CD4-positive, alpha-beta T cell treated with Interleukin-17A for 1 hour (primary cell): ENCODE measurements at places on chromosomes 4 and X.

- DNase-seq = no peak
These were observed 606.0 kb downstream of the CCSER1 start for GRCh38 chr4:90733211-90733610.

GRCh38 chr4:37446016-37446415 lies 201.5 kb downstream of the NWD2 start:
- DNase-seq = no peak

GRCh38 chr4:41940834-41941233 lies 5.6 kb downstream of the TMEM33 start:
- DNase-seq = no peak

DNA sequence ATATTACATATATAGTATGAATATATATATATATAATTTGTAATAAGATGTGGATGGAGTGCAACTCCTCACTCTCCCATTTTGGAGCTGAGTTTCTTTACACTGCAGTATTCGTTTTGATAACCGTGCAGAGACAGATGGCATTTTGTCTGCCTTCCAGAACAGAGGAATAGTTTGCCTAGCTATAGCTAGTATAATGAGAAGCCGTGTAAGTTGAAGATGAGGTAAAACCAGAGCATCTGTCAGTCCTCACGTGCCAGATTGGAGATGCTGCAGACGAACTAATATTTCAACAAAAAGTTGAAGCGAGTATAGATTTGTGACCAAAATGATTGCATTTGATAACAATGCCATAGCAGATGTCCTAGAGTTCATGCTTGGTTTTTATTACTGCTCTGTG lies 180.6 kb downstream of the FMR1NB start:
- no peak for DNase-seq

DNA sequence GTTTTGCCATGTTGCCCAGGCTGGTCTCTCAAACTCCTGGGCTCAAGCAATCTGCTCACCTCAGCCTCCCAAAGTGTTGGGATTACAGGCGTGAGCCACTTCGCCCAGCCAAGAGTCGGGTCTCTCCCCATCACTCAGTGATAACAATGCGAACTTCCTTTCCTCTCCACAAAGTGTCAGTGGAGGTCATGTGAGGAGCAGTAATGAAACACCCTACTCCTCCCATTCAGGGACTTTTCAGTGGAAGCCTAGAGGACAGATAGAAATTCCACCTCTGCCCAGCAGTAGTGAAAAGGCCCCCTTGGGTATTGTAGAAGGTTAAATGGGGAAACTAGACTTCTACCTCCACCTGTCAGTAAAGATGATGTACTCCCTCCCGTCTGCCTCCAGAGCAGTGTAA lies 141.9 kb upstream of the STK26 start:
- no peak for DNase-seq

DNA sequence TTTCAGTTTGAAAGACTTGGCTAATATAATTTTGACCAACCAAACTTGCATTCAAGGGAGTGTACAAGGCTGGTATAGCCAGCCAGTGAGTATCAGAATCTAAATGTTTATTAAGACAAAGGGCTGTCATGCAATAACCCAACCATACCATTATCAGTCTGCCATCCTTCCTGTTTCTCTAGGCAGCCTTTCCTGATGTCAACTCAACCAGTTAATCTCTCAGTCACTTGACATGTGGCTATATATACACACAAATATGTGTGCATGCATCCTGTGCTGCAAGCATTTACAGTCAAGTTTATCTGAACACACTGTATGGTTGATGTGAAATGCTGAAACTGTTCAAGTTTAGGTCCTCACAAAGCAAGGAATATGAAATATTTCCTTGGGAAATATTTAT lies 17.2 kb downstream of the BTK start:
- DNase-seq = no peak

GRCh38 chr4:183600189-183600685 lies 58.7 kb downstream of the RWDD4 start:
- peak; percentile 13 for DNase-seq

DNA sequence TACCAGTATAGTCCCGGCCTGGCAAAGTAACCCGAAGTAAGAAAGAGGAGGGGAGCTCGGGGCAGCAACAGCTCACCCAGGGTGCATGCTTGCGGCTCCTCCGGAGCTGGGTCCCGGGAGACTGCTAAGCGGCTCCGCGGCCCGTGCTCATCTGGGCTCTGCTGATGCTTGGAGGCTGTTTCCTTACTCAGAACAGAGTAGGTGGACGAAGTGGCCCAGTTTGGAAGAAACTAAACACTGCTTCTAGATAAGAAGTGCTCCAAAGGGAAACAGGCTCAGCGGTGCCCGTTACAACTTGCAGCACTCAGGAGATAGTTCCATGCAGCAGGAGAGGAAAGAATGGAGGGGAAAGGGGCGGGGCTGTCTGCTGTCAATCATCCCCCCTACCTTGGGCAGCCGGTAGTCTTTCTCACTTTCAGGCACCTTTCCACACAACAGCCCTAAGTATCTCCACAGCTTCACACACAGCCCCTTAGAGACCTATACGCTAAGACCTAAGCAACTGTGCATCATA lies at the start of gene COL4A6:
TSS of gene COL4A6 (minus strand) at position 313 of the 514 bp plus-strand sequence. CDS start at position 87, 226 bp downstream.
- DNase-seq = no peak
